Activated T-cell treated with anti-CD3 and anti-CD28 coated beads for 48 hours (primary cell): ENCODE measurements at places on chromosomes 3 and 15.
A peak's percentile ranks its signal among the peaks of the same experiment; 100 is the strongest.

DNA sequence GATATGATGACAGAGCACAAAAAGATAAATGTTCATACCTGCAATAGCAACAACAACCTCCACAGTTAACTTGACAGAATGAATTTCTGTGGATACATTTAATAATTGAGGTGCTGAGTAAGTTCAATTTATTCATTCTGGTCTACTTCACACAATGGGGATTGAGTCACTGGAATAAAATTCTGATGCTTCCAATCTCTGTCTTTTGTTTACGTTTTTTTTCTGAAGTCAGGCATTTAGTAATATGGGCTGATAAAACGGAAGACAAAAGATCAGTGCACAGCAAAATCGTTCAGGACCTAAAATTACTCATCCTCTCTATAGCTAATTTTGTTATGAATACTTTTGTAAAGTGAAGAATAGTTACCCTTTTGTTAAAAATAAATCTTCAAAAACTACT, 565.9 kb upstream of the CCDC54 start:
- no peak for DNase-seq

- no peak for DNase-seq
These were observed 16.9 kb downstream of the ANPEP start for GRCh38 chr15:89797678-89798201.

DNA sequence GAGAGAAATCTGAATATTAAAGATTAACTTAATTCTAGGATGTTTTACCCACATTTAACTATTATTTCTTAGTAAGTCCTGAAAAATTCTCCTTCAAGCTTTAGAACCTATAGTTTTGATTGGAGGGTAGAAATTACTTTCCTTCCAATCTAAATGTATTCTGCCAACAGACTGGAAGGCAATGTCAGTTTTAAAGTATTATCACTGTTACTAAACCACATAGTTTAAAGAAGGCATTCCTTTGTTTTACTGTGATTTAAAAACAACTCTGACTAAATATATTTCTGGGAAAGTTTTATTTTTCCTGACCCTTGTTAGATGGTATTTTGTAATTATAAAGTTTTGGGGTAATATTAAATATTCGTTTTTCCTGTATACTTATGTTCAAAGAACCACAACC, 382.5 kb downstream of the TBC1D5 start:
- DNase-seq: no peak

- DNase-seq: peak; percentile 41
These were observed 551 bp downstream of the DNAJC13 start for GRCh38 chr3:132417695-132418411.

GRCh38 chr3:169813757-169814517, 1.2 kb upstream of the LRRC34 start:
- DNase-seq: peak; percentile 68

DNA sequence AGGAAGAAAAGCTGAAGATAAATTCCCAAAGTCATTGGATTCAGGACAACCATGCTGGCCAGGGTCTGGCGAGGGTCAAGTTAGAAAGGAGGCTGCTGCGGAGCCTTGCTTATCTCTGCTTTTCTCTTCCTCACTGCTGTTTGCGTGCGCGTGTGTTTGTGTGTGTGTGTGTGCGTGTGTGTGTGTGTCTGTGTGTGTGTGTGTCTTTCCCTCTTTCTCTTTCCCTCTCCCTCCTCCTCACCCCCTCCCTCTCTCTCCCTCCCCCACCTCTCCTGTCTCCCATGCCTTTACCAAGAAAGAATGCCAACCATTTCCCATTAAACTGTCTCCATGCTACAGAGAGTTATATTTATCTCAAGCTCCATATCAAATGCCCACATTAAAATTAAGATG, at the start of gene COLQ:
Gene COLQ (minus strand): TSS at position 134 of the 393 bp plus-strand sequence. CDS start 81 bp downstream, at position 53.
- DNase-seq: no peak

DNA sequence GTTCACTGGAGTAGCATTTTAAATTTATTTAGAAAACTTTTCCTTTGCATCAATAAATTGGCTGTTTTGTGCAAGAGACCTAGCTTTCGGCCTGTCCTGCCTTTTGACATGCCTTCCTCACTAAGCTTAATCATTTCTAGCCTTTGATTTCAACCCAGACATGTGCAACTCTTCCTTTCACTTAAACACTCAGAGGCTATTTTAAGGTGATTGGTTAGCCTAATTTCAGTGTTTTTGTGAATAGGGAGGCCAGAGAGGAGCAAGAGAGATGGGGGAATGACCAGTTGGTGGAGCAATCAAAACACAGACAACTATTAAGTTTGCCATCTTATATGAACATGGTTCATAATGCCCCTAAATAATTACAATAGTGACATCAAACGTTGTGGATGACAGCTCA, 333.4 kb downstream of the SLC9A9 start:
- no peak for DNase-seq
